ENCODE measurements at places on chromosomes 5 and 9.
A peak's percentile ranks its signal among the peaks of the same experiment; 100 is the strongest.

- no peak for DNase-seq
Observed at GRCh38 chr9:27703216-27703980, 130.1 kb upstream of the C9orf72 start.

GRCh38 chr9:1298046-1298445, 247.9 kb downstream of the DMRT2 start:
- DNase-seq, result no peak

- DNase-seq, result no peak
Observed at GRCh38 chr5:108634010-108634616, 113.6 kb upstream of the FER start.

- no peak for DNase-seq
Observed at GRCh38 chr9:72794946-72795345, 157.9 kb downstream of the ALDH1A1 start.

DNA sequence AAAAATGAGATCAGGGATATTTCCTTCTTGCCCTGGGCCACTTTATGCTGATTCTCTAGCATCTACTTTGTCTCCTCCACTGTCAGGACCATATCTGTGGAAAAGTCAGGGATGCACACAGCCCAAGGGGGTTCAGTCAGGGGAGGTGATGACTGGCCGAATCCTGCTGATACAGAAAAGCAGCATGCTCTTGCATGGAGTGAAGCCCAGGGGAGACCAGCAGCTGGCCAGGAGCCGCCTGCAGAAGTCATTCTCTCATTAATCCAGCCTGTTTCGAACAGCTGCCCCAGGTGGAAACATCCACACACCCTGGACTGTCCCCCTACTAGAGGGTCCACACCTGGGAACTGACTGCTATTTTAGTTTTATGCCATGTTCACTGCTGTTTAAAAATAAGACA, 177.1 kb downstream of the ATP10B start:
- no peak for DNase-seq

GRCh38 chr5:14775857-14776256, 95.7 kb downstream of the ANKH start:
- no peak for DNase-seq

GRCh38 chr9:71966601-71967000, 55.2 kb downstream of the C9orf85 start:
- no peak for DNase-seq

GRCh38 chr5:18507114-18507513, 872.9 kb downstream of the TAF11L14 start:
- DNase-seq, result no peak

DNA sequence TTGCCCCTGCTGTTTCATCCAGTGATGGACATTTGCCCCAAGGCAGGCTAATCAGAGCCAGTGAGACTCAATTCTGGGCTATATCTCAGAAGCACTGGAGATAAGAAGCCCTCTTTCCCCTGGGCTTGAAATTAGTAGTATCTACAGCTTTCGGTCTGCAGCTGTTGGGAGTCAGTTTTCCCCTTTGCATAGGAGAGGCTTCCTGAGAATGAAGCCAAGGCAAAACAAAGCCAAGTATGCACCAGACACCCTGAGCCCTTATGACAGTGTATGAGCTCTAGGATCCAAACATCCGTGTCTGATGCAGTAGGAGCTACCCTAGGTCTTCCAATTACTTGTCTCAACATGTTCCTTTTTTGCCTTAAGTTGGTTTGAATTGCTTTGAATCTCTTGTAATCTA, 79.2 kb upstream of the PANK3 start:
- DNase-seq, result no peak

GRCh38 chr9:121204121-121204520, 2.5 kb upstream of the RAB14 start:
- DNase-seq, result no peak

- no peak for DNase-seq
Observed at GRCh38 chr9:108553111-108553635, 302.6 kb downstream of the ACTL7B start.

- no peak for DNase-seq
Observed at GRCh38 chr5:128357226-128357625, 180.8 kb downstream of the FBN2 start.

GRCh38 chr5:312845-313244, 8.7 kb upstream of the AHRR start:
- DNase-seq, result no peak

DNA sequence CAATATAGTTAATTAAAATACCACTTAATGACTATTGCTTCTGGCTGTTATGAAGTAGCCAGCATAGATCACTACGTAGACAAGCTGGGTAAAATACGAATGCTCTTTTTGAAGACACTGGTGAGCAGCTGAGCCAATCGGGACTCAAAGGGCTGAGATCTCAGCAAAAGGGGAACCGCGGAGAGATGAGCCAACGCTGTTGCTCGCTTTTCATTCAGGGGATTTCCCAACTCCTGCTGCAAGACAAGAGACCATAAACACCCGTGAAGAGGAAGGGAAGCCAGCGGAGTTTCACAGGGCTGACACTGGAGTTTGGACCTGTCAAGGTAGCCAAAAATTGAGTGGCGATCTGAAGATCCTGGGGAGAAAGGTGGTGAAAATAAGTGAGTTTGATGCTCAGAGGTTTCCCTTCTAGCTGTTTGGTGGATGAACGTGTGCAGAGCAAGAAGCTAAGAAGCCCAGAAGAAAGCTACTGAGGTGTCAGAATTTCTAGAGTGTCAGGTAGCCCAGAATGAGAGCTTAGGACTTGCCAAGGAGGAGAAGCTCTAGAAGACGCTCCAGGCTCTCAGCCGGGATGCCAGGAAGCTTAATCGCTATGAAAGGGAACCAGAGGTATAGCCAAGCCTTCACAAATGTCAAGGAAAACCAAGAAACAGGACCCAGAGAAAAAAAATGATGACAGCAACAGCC, 79.6 kb upstream of the RNU6ATAC start:
- no peak for DNase-seq

DNA sequence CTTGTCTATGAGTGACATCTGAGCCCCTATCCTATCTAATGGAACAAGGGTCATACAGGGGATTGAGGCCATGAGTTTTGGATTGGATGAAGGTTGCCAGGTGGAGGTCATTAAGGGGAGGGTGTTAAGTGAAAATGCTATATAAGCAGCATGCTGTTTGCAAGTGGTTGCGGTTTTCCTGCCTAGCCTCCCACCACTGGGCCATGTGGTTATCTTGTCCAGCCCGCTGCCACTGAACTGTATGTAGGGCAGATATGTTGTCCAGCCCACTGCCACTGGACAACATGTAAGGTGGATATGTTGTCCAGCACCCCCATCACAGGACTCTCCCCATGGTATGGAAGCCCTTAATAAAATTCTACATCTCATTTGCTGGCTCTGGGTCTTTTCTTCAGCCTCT, 200.0 kb downstream of the FGF10 start:
- DNase-seq, result no peak

GRCh38 chr5:174084691-174085154, 39.2 kb downstream of the NSG2 start:
- DNase-seq, result no peak

- DNase-seq, result no peak
Observed at GRCh38 chr9:32264170-32264864, 120.1 kb upstream of the ACO1 start.

DNA sequence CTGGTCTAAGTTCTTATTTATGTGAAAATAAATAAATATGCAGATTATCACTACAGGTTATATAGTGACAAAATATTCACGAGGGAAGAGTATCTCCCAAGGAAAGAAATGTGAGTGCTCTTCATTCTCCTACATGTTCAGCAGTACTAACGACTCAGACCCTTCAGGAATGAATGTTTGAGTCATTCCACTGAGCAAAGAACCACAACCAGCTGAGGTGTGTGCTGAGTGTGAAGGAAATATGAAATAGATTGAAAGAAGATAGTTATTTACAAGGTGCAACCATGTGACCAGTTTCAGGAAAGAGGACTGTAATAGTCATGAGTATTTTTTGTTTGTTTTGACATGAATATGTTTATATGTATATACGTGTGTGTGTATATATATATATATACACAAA, 228.7 kb downstream of the TUSC1 start:
- no peak for DNase-seq

DNA sequence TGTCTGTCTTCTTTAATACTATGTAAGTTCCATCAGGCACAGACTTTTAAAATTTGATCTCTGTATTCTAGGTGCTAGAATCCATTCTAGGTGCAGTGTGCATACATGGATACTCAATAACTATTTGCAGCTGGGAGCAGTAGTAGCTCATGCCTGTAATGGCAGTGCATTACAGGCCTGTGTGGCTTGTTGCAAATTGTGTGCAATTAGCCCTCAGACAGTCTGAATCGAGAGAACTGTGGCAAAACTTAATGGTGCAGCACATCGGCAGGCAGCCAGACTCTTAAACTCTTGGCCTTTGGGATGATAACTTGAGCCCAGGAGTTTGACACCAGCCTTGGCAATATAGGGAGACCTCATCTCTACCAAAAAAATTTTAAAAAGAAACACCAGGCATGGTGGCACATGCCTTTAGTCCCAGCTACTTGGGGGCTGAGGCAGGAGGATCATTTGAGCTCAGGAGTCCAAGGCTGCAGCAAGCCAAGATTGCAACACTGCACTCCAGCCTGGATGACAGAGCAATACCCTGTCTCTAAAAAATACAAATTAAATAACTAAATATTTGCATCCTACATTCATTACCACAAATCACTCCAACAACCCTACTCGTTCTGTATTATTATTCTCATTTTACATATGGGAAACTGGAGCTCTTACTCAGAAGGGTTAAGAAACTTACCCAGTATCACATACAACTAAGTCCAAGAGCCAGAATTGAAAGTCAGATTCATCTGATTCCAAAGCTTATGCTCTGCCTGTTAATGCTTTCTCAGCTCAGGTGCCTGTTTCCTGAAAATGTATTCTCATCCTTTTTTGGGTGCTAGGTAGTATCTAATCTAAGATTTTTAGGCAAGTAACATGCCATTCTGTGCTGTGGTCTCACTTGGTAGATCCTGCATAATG, 30.1 kb downstream of the PRKACG start:
- DNase-seq, result no peak

GRCh38 chr5:174355995-174356394, 310.5 kb downstream of the NSG2 start:
- no peak for DNase-seq

DNA sequence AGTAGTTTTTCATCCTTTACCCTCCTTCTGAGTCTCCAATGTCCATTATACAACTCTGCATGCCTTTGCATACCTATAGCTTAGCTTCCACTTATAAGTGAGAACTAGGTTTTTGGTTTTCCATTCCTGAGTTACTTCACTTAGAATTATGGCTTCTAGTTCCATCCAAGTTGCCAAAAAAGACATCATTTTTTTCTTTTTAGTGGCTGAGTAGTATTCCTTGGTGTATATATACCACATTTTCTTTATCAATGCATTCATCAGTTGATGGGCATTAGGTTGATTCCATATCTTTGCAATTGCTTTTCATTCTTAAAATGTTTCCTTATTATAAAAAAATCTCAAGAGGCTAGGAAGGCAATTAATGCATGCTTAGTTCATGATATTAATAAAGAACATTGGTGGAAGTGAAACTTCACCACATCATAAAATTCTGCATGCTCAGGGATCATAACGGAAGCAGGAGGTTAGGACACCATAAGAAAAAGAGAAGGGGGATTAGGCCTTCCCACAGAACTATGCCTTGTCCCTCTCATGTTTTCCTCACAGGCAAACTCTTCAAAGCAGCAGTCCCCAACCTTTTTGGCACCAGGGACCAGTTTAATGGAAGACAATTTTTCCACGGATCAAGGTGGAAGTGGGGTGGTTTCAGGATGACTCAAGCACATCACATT, 105.2 kb downstream of the FRMD3 start:
- no peak for DNase-seq

DNA sequence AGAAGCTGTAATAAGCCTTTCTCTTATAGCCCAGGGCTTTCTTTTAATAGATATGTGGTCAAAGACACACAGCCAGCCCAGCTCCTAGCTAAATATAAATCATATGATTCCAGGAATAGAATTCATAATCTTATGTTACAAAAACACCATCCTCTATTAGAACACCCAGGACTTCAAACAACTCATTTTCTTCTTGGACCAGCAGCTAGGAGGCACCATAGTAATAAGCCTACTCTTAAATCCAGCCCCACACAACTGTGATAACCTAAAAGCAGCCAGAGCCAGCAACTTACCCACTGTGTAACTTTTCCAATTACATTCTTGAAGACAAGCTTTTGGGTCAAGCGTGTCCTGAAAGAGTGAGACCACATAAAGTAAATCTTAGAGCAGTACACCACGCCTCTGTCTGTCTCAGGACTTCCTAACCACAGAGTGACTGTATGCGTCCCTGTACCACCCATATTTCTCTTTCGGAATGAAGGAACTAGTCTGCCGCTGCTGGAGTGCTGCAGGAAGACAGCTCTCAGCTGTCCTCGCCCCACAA, 223.8 kb downstream of the TLE1 start:
- DNase-seq, result no peak

DNA sequence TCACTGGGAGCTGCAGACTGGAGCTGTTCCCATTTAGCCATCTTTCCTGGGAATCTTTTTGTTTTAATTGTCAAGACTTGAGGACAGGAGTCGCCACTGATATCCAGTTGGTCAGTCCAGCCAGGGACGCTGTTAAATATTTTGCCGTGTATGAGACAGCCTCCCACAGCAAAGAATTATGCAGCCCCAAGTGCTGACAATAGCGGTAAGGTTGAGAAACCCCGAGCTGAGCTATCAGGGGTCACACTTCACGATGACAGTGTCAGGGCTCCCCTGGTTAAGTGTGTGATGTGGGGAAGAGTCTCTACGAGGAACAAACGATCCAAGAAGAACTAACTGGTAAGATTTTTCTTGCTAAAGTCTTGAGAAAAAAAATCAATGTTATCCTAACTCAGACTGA, 372.0 kb upstream of the MPDZ start:
- DNase-seq, result no peak

DNA sequence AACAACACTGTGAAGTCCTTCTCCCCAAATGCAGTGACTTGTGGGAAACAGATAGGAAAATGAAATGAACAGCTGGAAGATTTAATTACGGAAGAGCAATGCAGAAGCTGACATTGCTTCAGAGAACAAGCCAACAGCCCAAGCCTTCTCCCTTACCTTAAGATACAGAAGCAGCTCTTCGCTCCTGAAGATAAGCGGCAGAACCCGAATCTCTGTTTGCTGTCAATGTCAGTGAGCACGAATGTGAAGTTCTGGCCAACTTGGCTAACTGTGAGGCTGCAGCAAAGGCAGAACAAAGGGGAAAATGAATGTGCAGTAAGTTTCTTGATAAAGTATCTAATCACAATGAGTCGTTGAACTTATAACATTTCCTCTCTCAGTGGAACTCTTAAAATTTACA, 172.4 kb downstream of the DENND1A start:
- no peak for DNase-seq

DNA sequence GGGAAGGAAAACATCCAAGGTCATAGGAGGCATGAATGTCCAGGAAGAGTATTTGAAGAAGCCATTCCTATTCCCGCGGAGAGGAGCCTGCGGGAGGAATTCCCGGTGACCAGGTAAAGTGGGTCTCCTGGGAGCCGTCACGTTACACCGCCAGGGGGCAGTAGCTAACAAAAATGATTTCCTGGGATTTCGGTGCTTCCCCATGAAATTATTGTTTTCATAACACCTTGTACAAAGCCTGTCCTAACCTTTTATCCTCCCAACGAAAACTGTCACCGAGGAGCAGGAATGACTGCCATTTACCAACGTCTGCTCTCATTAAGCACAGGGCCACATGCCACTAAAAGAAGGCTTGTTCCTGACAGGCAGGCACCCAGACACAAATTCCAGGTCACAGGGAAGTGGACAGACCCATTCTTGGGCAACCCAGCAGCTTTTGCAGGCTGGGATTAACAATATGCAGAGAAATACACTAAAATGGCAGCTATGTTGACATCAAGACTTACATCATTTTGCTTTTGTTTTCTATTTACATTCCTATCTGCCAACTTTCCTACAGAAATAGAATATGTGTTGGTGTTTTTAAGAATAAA, 41.2 kb upstream of the CTSL start:
- peak; percentile 24 for DNase-seq

GRCh38 chr9:105405514-105406131, 42.2 kb upstream of the FSD1L start:
- DNase-seq, result no peak

Measured in right lung (tissue), 10 donors.